ENCODE measurements at places on chromosomes 16 and 17.

- DNase-seq = no peak
These were observed 27.8 kb upstream of the C16orf78 start for GRCh38 chr16:49345829-49346228.

GRCh38 chr16:86510465-86511261 lies at the start of gene FOXF1:
Gene FOXF1, plus strand, starts transcription at chr16:86510527. Its CDS starts 43 bp downstream, at chr16:86510570.
- DNase-seq = no peak

GRCh38 chr17:50266384-50267073 lies 7.7 kb upstream of the TMEM92 start:
- no peak for DNase-seq

- DNase-seq = peak; percentile 66
These were observed at the start of gene PNMT for GRCh38 chr17:39667945-39668924. Gene PNMT, plus strand, starts transcription at chr17:39668453. Its CDS starts 23 bp downstream, at chr17:39668476.

DNA sequence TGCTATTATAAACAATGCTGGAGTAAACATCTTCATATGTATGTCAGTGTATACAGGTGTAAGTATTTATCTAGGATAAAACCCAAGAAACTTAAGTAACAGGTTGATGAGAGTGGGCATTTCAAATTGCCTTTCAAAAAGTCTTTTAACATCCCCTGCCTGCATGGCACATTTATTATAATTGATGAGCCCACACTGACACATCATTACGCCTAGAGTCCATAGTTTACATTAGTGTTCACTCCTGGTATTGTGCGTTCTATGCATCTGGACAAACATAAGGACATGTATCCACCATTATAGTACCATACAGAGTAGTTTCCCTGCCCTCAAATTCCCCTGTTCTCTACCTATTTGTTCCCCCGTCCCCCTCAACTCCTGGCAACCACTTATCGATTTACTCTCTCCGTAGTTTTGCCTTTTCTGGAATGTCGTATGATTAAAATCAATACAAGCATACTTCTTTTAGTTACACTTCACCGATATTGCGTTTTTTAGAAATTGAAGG lies 53.7 kb downstream of the NACA2 start:
- no peak for DNase-seq

DNA sequence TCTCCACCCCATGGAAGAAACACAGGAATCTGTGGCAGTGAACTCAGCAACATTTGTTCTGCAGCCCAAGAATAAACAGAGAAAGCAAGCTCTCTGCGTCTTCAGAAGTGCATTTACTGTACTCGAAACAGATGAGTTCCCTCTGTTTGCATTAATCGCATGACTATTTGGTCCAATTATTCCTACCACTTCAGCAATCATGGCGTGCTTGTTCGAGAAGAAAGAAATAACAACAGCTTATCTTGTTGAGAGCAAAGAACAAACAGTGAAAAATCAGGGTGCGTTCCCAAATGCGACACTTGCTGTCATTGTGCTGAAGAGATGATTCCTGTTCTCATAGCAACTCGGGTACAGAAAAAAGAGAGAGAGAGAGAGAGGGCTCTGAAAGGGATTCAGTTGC lies 445.3 kb upstream of the MAF start:
- no peak for DNase-seq

- DNase-seq = no peak
These were observed 211.4 kb downstream of the NTN1 start for GRCh38 chr17:9232591-9233270.

- DNase-seq = no peak
These were observed 14.0 kb upstream of the SPHK1 start for GRCh38 chr17:76370261-76370993.

DNA sequence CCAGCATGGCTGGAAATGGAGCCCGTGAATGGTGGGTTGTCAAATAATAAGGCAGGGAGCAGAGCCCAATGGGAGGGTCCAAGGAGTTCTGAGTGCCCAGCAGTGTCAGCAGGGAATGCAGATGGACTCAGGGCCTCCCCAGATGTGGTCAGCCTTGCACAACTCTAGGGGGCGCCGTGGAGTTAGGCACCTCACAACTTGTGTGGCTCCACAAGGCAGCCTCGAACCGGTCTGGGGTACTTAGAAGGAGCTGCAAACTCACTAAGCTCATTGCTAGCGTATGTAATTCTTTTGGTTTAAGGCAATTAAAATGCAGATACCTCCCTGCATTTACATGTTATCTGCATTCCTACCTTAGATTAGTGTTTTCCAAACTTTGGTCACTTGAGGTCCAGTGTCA lies 18.1 kb downstream of the IRF8 start:
- no peak for DNase-seq

DNA sequence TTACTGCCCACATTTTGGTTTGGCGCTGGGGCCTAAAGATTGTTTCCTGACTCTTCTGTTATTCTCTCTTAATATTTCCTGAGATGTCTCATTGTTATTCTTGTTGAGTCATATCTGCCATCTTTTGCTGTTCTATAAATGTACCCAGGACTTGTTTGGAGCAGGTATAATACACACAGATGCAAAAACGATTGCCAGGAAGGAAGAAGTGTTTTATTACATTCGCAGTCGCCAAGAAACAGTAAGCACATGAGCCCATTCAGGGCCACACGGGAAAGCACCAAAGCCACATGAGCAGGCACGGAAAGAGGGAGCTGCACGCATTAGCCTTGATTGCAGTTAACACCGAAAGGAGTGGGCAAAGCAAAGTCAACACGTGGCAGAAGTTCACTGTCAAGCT lies 70.2 kb downstream of the ARHGAP44 start:
- DNase-seq = no peak

DNA sequence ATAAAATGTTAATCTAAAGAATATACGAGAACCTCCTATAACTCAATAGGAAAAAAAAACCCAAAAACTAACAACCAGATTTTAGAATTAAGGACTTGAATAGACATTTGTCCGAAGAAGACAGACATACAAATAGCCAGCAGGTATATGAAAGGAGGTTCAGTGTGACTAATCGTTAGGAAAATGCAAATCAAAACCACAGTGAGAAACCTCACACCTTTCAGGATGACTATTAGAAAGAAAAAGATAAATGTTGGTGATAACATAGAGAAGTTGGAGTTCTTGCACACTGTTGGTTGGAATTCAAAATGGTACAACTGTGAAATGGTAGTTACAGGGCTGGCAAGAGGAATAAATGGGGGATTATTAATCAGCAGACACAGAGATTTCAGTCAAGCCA lies 339.0 kb downstream of the TMEM114 start:
- DNase-seq = no peak

DNA sequence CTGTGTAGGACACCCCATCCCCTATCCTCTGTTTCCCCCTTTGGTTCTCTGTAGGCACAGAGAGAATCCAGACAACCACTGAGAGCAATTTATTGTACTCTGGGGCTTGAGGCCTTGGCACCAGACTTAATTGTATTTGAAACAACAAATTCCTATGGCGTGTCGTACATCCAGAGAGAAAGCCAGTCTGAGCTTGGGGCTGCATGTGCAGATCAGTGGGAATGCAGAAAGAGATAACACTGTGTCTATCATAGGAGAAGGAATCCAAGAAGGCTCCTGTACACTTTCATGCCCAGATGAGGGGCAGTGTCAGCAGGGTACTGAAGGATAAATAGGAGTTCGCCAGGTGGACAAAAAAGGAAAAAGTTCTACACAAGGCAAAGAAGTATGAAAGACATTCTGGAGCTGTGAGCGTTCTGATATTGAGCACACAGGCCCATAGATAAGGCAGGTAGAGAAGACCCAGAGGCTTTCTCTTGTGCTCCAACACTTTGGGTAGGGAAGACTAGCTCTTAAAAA lies 22.0 kb upstream of the IL4R start:
- DNase-seq = no peak

DNA sequence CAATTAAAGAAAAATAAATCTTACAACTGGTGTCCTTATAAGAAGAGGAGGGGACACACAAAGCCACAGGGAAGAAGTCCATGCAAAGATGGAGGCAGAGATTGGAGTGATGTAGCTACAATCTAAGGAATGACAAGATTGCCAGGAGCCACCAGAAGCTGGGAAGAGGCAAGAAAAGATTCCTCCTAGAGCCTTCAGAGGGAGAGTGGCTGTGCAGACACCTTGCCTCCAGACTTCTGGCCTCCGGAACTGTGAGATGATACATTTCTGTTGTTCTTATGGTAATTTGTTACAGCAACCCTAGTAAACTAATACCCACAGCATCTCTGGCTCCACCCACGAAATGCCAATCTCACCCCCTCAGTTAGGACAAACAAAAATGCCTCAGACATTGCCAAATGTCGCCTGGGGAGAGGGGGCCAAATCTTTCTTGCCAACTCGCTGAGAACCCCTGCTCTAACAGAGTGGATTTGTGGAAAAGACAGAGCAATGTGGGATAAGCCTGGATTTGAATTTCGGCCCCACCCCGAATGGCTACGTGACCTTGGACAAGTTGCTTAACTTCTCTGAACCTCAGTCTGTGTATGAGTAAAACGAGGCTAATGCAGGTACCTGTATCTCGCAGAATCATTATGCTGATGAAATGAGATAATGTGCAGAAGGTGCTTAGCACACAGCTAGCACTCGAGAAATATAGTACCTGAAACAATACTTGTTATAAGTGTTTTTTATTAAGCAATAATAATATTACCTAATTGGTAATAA lies 37.1 kb upstream of the CSNK2A2 start:
- DNase-seq = no peak

- no peak for DNase-seq
These were observed 34.5 kb downstream of the SIAH1 start for GRCh38 chr16:48350736-48351135.

GRCh38 chr16:66474750-66475199 lies 47.7 kb downstream of the BEAN1 start:
- peak; percentile 65 for DNase-seq

DNA sequence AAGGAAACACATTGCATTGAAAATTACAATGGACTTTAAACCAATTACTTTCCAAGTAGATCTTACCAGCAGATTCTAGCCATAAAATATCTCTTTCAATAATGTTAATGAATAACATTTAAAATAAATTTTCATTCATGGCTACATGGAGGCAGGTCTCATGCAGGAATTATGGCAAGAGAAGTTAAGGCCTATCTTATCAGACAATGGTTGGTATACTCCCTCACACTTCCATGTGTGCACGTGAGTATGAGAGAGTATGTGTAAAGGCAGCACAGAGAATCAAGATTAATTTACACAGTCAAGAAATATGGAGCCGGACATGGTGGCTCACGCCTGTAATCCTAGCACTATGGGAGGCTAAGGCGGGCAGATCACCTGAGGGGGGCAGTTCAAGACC lies 76.5 kb downstream of the HELZ start:
- DNase-seq = no peak

- DNase-seq = no peak
These were observed 894 bp upstream of the PHKG2 start for GRCh38 chr16:30747331-30747730.

DNA sequence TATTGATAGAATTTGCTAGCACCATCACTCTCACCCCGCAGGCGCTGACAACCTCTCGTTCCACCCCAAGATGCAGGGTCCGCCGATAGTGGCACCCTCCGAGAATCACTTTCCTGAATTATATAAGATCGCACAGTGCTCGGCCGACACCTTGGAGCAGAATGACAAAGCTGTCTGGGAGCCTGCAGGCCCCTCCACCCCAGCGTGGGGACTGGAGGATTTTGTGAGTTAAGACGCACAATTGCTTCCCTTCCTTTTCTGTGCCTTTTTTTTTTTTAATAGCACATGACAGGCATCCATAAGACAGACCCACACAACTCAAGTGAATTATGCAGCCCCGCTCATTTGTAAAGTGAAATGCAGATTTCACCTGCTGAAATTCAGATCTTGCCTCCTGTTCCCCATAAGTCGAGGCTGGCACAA lies 155.3 kb downstream of the C16orf78 start:
- DNase-seq = no peak

Data from CD4-positive, alpha-beta T cell treated with Interleukin-1 beta for 1 hour (primary cell).